ENCODE measurements at places on chromosomes 13 and 19.

GRCh38 chr19:45973553-45974338 lies at the start of gene NOVA2:
NOVA2 (minus strand) TSS chr19:45973865; CDS start chr19:45973351, 514 bp downstream.
- DNase-seq = no peak

DNA sequence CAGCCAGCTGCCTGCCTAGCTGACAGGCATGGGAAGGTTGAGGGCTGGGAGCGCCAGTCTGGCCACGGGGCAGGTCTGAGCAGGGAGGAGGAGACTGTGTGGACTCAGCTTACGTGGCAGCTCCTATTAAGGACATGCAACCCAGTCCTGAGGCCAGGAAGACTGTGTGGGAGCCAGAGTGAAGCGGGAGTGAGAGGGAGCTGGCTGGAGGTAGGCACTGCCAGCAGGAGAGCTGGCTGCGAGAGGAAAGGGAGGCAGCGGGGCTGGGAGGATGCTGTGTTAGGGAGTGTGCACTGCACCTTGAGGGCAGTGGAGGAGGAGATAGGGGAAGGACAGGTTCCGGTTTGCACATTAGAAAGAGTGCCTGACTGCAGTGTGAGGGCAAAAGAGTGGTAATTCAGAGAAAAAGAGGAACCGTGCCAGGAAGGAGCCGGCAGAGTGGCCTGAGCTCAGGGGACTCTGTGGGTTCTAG lies 99.2 kb downstream of the SLC7A1 start:
- DNase-seq = no peak

DNA sequence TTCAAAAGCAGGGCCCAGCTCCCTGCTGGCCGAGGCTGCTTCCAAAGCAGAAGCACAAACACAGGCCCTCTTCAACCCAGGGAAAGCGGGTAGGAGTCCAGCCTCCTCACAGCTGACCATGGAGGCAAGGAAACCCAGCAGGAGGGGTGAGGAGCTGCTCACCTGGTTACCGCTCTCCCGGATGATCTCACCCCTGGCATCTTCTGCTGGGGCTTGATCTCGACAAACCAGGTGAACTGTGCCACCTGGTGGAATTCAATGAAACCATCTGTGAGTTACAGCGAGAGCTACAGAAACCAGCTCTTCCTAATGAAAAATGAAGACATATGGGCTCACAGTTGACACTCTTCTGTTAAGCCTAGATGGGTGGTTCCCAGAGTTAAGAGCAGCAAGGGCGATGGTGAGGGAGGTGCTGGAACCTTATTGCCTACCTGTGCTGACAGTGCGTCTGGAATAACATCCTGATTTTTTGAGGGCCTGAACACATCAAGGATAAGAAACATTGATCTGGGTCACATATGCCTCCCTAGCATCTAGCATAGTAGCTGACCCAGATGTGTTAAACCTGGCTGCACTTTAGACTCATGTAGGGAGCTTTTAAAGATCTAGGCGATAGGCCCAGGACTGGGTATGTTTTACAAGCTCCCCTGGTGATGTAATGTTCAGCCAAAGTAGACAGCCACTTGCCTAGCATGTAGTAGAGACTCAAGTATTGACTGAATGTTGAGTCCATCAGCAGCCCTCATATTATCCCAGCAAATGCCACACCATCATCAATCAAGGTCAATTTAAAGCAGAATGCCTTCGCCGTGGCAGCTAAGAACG lies 6.1 kb downstream of the DHRS12 start:
- no peak for DNase-seq

DNA sequence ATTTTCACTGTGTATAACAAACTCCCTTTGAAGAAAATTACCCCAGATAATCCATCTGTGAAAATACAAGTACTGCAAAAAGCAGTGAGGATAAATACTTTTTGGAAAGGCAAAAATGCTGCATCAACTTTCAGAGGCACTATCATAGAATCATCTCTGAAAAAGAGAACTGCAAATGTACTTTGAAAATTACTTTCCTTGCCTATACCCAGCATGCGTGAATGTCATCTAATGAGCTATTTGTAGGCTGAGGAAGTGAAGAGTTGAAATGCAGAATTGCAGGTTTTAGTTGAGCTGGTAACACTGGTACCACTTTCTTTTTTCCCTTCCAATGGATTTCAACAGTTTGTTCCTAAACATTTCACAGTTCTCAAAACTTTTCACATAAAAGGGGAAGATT lies 196.7 kb downstream of the TBC1D4 start:
- DNase-seq = no peak

GRCh38 chr13:93183302-93183701 lies 43.3 kb upstream of the GPC6 start:
- DNase-seq = no peak

GRCh38 chr19:17158584-17158983 lies 56.6 kb upstream of the USE1 start:
- no peak for DNase-seq

DNA sequence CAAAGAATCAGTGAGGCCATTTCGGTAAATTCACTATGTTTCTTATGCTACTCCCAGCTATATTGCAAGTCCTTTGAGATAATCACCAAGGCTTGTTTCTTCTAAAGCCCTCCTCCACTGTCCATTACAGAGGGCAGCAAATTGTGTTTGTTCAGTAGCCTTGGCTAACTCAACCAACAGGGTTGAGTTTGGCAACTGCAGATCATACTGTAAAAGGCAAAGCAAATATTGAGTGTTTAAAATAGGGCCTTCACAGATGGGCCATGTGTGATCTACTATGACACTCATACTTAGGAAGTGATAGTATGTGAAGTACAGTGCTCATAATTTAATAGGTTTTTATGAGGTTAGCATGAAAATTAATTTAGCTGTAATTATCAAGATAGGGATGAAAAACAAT lies 171.3 kb downstream of the DACH1 start:
- DNase-seq = no peak

DNA sequence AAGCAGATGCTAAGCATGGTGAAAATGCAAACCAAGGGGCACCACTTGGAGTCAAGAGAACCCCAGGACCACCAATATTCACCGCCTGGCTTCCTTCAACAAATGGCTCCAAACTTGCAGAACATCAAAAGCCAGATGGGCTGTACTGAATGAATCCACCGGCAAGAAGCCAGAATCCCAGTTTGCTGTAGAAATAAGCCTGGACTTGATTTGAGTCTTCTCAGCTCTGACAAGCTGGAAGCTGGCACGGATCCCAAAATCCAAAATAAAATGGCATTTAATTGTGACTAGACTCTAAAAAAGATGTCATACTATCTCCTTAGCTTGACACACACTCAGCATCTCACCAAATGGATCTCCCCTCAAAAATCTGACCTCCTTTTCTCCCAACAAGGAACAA lies 11.9 kb downstream of the EFNB2 start:
- DNase-seq = no peak

DNA sequence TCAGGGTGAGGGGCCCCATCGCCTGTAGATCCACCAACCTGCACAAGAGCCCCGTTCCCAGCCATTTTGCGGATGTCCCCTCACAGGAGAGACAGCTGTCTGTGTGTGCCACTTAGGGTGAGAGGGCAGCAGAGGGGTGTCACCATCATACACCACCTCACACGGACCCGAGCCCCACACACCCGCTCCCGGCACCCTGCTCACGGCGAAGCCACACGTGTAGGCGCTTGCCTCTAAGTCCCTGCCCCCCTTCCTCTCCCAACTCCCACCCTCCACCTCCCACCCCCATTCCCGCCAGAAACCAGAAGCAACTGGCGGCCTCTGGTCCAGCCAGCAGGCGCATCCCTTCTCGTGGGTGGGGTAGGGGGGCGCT lies 4.0 kb upstream of the DPF1 start:
- DNase-seq = no peak

DNA sequence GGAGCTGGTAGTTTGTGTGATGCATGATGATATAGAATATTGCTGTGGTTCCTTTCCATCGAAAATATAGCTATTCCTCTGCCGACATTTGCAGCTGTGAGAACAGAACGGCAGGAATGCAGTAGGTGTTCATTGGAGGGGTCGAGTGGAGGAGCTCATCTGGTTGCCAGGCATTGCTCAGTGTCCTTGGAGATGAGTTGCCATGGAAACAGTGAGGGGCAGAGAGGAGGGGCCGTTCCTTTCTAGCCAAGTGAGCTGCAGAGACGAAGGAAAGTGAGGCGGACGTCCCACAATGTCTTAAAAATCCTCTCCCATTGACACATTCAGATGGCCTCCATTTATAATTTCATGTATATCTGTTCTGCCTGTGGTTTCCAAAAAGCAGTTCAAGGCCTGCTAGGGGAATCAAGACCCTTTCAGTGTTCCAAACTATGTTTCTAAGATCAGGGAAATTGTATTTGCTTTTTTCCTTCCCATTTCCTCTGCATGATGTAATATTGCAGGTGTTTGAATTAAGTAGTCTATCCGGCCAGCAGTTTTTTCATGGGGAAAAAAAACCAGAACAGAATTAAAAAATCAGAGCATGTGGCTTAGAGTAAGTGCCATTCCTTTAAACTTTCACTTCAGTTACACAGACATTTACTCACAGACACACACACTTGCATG lies 41.2 kb upstream of the ZNF835 start:
- no peak for DNase-seq

DNA sequence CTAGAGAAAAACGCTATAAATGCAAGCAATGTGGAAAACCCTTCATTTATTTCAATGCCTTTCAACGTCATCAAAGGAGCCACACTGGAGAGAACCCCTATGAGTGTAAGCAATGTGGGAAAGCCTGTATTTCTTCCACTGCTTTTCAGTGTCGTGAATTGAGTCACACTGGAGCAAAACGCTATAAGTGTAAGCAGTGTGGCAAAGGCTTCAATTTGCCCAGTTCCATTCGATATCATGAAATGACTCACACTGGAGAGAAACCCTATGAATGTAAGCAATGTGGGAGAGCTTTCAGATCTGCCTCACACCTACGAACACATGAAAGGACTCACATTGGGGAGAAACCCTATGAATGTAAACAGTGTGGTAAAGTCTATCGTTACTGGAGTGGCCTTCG lies 27.4 kb downstream of the ZNF20 start:
- no peak for DNase-seq

GRCh38 chr13:40116008-40116407 lies 460.5 kb downstream of the COG6 start:
- DNase-seq = no peak
